Stimulated activated CD8-positive, alpha-beta memory T cell treated with anti-CD3 and anti-CD28 coated beads, Interleukin-2, amount 100 ng/mL, for 1 hour (primary cell): ENCODE measurements at places on chromosomes 4 and X.
A peak's percentile ranks its signal among the peaks of the same experiment; 100 is the strongest.

DNA sequence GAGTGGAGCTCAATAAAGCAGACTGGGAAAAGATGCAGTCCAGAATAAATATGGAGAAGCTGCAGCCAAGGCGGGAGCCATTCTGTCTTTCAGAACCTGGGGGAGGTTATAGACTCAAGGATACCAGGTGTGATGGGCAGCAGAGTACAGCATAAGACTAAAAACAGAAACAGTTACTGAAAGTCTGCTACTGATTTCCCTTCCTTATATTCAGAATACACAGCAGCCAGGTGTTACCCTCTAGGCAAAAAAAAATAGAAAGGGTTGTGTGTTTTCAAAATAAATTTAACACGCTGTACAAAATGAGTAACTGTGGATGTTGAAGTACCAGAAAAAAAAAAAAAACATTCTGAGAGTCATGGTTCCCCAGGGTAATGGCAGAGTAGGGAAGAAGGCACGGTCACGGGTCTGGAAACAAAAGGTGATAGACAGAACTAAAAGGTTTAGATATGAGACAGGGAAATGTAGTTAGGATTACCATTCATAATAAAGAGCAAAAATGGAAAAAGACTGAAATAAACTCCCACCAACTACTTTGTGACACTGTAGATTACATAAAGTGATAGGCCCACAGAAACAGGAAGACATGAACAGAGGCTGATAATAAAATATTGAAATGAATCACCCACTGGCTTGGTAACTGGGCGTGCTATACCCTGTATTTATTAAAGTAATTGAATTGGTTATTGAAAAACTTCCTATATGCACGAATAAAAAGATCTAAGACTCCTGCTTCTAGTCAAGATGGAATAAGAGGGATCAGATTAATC, 10.8 kb upstream of the HHIP start:
- DNase-seq = no peak

DNA sequence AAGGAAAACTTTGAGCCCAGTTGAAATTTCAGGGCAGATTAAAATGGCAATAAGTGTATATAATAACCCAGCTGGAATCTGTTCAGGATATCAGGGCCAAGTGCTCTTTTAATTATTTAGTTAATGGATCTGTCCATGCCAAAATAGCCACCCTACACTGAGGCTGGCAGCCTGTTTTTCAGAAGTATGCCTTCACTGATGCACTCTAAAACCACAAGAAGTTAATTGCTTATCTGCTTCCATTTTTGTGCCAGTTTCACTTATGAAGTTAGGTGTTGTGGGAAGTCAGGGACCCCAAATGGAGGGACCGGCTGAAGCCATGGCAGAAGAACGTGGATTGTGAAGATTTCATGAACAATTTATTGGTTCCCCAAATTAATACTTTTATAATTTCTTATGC, 960.3 kb downstream of the C4orf33 start:
- DNase-seq = no peak

GRCh38 chrX:118928151-118928550, 46.3 kb upstream of the LONRF3 start:
- no peak for DNase-seq

GRCh38 chr4:59698041-59698440, 1502.1 kb upstream of the ADGRL3 start:
- no peak for DNase-seq

DNA sequence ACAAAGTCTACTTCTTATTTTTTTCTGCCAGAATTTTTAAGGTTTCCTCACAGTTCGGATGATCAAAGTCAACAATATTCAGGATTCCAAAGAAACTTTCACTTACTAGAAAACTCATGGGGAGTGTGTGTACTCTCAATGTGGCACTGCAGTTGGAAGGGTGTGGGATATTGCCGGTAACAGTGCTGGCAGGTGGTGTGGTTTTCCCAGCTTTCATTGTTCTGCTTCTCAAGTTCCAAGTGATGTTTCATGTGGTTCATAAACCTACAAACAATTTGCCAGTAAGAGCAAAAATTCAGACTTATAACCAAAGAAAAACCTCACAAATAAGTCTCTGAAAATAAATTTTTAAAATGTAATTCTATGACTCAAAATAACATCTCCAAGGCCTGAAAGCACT, 39.8 kb downstream of the ZNF280C start:
- no peak for DNase-seq

- no peak for DNase-seq
These were observed 483.6 kb downstream of the SH2D1A start for GRCh38 chrX:124829930-124830329.

GRCh38 chr4:19971829-19972228, 279.9 kb upstream of the SLIT2 start:
- no peak for DNase-seq

DNA sequence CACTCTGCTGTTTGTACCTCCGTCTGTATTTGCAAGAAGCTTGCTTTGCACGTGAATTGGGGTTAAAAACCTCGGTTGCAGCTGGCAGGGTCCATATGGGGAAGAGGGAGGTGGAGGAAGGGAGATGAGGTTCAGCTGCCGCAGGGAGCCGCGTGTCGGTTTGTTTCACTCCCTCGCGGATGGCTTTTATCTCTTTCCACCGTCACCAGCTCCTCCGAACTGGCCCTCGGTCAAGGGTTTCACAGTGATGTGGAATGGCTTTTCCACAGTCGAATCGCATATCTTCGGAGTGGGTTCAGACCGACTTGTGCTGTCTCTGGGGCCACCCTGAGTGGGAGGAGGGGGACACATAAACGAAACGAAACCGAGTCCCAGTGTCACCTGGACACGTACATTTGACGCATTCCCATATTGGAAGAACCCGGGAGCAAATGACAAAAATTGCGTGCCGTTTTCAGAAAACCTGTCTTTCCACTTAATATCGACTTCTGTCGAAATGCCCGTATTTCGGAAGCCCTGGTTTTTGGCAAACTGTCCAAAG, 929 bp downstream of the ZBTB33 start:
- DNase-seq = no peak

DNA sequence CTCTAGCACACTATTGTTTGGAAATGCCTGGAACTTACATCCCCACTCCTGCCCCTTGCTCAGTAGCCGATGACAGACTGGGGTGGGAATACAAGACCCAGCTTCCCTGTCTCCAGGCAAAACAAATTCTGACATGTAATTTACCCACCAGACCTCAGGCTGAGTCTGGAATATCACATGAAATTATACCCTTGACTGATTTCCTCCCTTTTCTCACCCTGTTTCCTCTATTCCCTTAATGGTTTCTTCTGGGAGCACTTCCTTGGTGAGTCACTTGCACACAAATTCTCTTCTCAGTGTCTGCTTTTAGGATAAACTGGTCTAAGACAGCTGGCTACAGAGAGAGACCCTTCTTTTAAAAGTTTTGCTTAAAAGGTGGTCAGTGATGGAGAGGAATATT, 65.8 kb upstream of the DIPK2B start:
- no peak for DNase-seq

DNA sequence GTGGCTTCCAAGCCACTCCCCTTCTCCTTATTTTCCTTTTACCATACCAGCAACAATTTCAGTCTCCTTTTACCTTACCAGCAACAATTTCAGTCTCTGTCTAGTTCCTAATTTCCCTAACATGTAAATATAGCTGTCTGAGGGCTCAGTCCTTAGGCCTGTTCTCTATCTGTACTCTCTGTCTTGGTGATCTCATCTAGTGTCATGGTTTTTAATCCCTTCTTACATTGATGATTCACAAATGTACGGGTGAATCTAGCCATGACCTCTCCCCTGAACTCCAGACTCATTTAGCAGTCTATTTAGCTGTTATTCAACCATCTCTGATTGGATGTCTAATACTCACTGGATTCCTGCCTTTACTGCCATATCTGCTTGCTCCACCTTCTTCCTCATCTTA, 7.2 kb downstream of the IL15 start:
- DNase-seq = no peak

DNA sequence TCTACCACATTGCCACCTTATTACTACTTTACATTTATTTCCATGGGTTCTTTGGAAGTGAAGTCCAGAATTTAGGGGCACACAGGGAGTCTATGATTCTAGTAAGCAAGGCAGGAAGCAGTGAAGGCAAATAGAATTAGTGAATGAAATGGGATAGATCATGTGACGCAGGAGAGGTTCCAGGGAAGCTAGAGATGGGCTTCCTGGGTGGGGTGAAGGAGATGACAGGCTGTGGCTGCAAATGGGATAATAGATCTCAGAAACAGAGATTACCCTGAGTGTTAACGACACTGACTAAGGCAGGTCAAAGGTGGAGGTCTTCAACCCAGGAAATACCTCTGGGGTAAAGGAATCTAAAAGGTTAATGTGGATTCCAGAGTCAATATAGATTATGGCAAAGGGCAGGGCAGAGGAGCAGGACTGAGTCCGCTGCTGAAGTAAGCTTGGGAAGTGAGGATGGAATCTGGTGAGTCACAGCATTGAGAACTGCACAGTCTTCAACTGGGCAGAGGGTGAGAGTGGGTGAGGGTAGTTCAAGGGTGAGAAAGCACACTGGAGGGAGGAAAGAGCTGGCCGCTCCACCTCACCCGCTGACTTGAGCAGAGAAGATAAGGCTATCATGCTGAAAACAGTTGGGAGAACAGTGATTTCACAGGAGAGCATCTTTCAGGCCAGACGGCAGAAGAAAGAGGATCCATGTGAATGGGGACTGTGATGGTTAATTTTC, 70.8 kb downstream of the ANXA3 start:
- no peak for DNase-seq

- DNase-seq = peak; percentile 15
These were observed at the start of gene FAAH2 for GRCh38 chrX:57286507-57287251. Gene FAAH2 (plus strand): TSS chrX:57286706. CDS start chrX:57286826, 120 bp downstream.

- no peak for DNase-seq
These were observed 74.5 kb downstream of the GEMIN8 start for GRCh38 chrX:13955095-13955647.

GRCh38 chr4:127045861-127046260, 586.9 kb upstream of the INTU start:
- no peak for DNase-seq

DNA sequence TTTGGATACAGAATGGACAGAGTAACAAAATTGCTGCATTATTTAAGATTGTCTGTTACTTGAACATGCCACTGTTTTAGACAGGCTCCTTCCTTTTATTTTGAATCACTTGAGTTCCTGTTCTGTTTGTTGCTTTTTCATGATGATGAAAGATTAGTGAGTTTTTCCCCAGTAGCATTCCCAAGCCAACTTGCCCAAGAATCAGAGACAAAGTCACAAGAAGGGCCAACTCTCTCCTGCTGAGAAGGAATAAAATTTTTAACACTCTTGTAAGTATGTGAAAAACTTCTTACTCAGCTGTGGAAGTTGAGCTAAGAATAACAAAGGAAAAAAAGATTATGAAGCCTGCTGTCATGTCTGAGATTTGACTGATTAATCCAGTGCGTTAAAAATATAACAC, 104.2 kb downstream of the KLHL8 start:
- no peak for DNase-seq

DNA sequence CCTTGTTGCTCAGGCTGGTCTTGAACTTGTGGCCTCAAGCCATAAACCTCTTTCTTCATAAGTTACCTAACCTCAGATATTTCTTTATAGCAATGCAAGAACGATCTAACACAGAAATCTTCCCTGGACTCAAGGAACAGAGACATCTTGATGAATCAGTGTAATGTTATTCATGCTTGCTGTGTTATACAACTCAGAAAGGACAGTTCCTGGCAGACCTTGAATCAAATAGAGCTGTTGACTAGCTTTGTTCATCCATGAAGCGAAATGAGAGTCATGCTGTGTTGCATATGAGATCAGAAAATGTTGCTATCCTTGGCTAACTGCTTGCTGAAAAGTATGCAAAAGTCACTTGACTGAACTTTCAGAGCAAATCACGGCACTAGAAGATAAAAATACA, 72.6 kb upstream of the ARHGAP24 start:
- DNase-seq = no peak

GRCh38 chrX:47643926-47644325, 6.4 kb downstream of the ELK1 start:
- no peak for DNase-seq

DNA sequence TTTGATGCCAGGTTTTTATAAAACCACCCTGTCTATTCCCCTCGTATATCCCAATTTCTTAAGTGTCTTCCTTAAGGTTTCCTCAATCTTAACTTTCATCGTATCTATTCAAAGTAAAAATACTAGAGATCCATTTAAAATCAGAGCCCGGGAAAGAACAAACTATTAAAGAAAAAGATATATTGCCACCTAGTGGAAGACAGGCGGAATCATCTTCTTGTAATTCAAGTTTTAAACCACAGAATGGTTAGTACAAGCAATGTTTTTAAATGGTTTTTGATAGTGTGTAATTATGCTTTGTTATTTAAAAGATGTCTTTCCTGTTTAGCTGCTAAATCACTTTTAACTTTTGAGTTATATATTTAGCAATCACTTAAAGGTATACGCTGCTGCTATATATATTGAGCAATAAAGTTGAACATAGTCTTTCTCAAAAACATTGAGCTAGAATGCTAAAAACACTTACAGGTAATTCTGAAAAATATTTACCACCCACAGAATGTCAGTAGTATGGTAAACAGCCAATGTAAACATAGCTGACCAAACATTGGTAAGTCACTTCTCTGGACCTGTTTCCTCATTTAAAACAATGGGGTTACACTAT, 18.2 kb downstream of the PRDM8 start:
- no peak for DNase-seq
